ENCODE measurements at places on chromosomes 2 and 18.

DNA sequence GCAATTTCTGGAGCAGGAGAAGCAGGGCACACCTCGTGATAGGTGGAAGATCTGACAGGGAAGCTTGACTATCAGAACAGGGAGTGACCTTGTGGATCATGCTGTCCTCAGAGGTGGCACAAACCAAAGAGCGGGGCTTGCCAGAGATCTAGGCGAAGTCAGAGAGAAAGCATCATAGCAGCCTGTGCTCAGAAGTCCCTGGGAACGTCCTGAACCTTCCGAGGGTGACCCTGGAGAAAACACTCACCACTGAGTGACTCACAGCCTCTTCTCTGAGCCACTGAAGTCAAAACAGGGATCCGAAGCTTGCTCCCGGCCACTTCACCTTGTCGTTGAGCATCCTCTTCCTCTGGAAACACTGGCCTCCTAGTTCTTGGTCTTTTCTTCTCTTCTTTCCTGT, 56.7 kb downstream of the IL1R2 start:
- DNase-seq: no peak

GRCh38 chr2:237639052-237639835, 11.9 kb downstream of the LRRFIP1 start:
- no peak for DNase-seq

DNA sequence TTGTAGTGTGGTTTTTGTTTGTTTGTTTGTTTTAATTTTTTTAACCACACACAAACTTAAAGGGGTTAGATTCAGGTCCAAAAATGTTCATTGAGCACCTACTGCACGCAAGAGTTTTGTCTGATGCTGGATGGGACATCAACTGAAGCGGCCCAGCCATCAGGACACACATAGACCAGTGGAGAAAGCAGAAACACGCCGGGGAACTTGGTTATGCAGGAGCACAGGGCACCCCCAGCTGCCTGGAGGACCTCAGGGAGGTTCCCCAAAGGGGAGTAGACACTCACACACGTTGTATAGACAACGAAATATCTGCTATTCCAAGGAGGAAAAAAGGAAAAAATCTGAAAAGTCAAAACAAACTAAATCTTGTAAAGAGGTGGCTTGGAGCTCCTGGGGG, 191.7 kb downstream of the GBX2 start:
- DNase-seq: no peak

DNA sequence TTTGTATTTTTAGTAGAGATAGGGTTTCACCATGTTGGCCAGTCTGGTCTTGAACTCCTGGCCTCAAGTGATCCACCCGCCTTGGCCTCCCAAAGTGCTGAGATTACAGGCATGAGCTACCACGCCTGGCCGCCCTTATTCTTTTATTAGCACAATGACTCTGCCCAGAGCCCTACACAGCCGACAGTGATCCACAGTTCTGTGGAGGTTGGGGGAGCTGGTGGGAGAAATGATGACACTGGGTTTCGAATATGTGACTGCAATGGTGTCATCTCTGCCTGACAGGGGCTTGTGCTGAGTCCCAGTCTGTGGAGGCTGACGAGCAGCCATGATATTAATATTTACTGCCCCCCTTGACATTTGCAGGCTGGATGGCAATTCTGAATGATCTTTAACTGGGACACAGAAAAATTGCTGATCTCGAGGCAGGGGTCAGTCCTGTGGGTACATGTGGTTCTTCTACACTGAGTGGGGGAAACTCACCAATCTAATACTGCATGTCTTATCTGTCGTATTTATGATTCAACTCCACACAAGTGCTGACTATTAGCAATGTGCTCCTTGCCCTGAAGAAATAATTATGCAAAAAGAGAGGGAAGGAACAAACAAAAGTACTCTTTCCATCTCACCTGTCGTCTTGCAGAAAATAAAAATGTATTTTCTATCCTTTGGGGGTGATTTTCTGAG, 6.3 kb upstream of the CTAGE1 start:
- DNase-seq: no peak

GRCh38 chr2:59425247-59425646, 1128.2 kb downstream of the BCL11A start:
- no peak for DNase-seq

DNA sequence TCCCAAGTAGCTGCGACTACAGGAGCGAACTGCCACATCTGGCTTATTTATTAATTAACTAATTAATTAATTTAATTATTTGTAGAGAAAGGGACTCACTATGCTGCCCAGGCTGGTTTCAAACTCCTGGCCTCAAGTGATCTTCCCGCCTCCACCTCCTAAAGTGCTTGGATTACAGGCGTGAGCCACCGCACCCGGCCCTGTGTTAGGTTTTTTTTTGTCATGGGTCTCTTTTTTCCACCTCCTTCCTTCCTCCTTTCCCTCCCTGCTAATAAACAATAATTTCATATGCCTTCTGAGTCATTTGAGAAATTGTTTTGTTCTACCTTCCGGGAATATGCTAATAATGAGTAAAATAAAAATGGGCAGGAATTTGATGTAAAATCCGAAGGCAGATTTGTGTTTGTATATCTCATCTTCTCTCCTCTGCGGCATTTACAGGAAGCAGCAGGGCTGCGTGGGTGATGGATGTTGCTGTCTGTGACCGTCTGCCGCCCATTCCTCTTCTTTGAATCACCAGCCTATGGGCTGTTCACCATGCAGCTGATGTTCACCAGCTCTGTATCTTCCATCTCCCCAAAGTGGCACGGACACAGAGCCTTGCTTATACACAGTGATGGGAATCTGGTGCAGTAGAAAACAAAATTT, 89.9 kb downstream of the ACSL3 start:
- DNase-seq: no peak

DNA sequence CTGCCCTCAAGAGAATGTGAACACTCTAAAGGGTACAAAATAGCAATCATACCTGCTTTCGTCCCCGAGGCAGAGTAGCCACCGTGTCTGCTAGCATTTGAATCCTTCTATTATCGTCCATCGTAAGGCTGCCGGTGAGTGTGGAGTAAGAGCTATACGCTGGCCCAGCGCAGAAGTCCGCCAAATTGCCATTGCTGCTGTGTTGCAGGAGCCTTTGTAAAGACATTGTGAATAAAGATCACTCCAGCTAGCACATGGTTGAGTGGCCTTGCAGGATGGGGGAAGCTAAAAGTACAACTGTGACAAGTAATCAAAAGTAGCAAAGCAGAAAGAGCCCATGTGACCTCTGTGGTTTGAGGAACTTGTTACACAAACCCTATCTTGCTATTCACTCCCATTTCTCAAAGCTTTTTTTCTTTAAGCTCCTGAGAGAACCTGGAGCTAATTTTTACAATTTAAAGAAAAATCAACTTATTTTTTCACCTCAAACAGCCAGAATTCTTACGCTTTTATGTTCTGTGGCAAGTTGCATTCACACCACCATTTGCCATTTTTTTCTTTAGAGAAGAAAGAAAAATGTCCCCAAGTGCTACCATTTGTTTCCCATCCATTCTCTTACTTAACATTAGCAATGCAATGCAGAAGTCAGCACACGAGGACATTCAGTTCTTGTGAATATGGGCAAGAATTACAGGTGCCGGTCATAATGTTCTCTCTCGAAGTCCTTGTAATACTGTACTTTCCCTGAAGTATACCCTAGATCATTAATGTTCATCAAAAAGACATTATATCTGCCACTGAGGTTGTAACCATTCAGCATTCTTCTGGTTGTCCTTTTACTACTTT, at the start of gene CYTIP:
TSS of gene CYTIP (minus strand) at position 295 of the 846 bp plus-strand sequence. CDS start at position 226, 69 bp downstream.
- DNase-seq: no peak

DNA sequence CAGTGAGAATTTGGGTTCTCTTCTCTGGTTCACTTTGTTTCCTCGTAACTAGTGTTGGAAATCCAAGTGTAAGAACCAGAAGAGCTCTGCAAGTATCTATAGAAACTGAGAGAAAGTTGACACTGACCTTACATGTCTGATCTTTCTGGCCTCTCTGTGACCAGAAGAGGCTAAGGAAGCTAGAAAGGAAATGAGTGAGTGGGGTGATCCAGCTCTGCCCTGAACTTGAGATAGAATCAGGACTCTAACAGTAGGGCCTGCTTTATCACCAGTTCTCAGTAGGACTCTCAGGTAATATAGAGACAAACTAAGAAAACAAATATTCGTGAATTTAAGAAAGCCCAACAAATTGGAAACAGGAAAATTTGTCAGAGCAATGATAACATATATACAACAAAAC, 441.2 kb upstream of the ZNF804A start:
- no peak for DNase-seq
